ENCODE measurements at places on chromosomes 6 and 20. TPM values are rescaled to one million over a fixed set of nuclear protein-coding genes. Genes with fewer than 3 reads are reported as not detected.

GRCh38 chr6:23184351-23184750, 615.0 kb downstream of the HDGFL1 start:
- H3K36me3 ChIP-seq, result no peaks in the 10 kb centered on the region
- no peaks in the 10 kb centered on the region for H3K27me3 ChIP-seq
- no peak overlapping the region for H3K27ac ChIP-seq
- H3K4me3 ChIP-seq, result no peak overlapping the region
- DNase-seq, result no peak
- H3K4me1 ChIP-seq, result no peaks in the 10 kb centered on the region

GRCh38 chr6:149545258-149545753, 537 bp downstream of the PPIL4 start:
- H3K27ac ChIP-seq, result peak overlapping the region; percentile 100
- peak; percentile 84 for DNase-seq
- peaks cover 11% of the 10 kb centered on the region for H3K36me3 ChIP-seq

DNA sequence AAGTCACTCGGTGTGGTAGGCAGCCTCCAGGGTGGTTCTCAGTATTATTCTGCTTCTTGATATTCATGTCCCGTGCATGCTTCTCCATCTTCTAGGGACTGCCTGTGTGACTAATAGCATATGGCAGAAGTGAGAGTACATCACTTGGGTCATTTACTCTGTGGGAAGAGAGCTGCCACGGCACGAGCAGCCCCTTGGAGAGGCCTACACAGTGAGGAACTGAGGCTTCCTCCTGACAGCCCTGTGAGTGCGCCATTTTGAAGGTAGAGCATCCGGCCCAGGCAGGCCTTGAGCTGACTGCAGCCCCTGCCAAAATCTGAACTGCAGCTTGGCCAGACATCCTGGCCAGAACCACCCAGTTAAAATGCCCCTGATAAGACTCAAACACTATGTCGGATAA, 17.3 kb upstream of the MCUR1 start:
- no peak overlapping the region for H3K27ac ChIP-seq
- DNase-seq, result no peak
- no peak overlapping the region for H3K4me3 ChIP-seq
- H3K4me1 ChIP-seq, result peaks cover 3% of the 10 kb centered on the region
- H3K27me3 ChIP-seq, result no peaks in the 10 kb centered on the region

DNA sequence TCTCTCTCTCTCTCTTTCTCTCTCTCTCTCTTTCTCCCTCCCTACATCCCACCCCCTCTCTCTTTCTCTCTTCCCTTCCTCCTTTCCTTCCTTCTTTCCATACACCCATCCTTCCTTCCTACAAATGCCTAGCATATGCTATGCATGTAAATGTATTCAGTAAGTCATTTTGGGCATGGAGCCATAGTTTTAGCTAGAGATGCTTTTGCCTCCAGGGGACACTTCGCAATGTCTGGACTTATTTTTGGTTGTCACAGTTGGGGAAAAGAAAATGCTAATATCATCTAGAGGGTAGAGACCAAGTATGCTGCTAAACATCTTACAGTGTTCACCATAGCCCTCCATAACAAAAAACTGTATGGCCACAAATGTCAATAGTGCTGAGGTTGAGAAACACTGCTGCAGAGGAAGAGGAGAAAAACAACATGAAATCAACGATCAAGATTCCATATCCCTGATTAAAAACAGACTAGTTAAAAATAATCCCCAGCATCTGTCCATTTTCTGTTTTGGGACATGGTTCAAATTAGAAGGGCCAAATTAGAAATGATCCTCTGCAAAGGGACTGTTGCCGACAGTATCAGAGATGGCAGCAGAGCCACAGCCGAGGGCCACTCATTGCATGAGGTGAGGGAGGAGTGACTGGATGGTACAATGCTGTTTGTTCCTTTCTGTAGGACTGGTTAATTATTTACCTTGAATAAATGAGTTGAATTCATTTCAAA, 152.7 kb downstream of the SH3BGRL2 start:
- peaks cover 1% of the 10 kb centered on the region for H3K27me3 ChIP-seq
- no peak for DNase-seq
- H3K36me3 ChIP-seq, result no peaks in the 10 kb centered on the region
- H3K4me1 ChIP-seq, result no peaks in the 10 kb centered on the region

The GNMT gene
- 0.99 TPM for total RNA-seq

The SYCP2L gene
- total RNA-seq, result not detected

The RIPOR3 gene
- 0.69 TPM for total RNA-seq

The STMND1 gene
- total RNA-seq, result not detected

The LBP gene
- not detected for total RNA-seq

The AIF1 gene
- 9.9 TPM for total RNA-seq

The JAG1 gene
- total RNA-seq, result 0.30 TPM

The MAN1A1 gene
- total RNA-seq, result 13.6 TPM

All from CD4-positive, CD25-positive, alpha-beta regulatory T cell (primary cell).